ENCODE measurements at places on chromosomes 7 and 10. TPM values are rescaled to one million over a fixed set of nuclear protein-coding genes. Genes with fewer than 3 reads are reported as not detected.

HOXA11 gene
- total RNA-seq: 6.8 TPM

AMPH gene
- not detected for total RNA-seq

WASL gene
- total RNA-seq: 26.2 TPM

ZNF25 gene
- 4.6 TPM for total RNA-seq

GNGT1 gene
- total RNA-seq: 0.91 TPM

TRPV5 gene
- not detected for total RNA-seq

ANKRD30A gene
- not detected for total RNA-seq

PKD2L1 gene
- total RNA-seq: 0.17 TPM

ODAD2 gene
- 20.4 TPM for total RNA-seq

DNA sequence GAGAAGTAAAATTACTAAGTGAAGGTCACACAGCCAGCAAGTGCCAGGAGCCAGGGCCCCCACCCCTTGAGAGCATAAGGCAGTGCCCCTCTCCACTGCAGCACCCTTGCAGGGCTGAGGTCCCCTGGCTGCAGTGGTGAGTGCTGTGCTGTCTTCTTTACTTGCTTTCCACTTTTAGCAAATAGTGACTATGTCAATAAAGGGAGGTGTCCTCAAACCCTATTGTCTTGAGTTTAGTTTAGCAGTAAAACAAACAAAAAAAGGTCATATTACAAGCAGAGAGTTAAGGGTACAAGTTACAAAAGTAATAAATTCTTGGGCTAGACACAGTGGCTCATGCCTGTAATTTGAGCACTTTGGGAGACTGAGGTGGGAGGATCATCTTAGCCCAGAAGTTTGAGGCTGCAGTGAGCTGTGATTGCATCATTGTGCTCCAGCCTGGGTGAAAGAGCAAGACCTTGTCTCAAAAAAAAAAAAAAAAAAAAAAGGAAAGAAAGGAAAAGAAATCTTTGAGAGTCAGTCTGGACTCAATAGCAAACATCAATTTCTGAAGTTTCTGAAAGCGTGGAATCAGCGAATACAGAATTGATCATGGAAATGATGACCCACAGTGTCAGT lies 39.0 kb upstream of the KIF5B start:
- peaks cover 5% of the 10 kb centered on the region for H3K4me1 ChIP-seq
- H3K27me3 ChIP-seq: no peaks in the 10 kb centered on the region
- H3K27ac ChIP-seq: no peak overlapping the region
- peak; percentile 7 for DNase-seq
- no peaks in the 10 kb centered on the region for H3K36me3 ChIP-seq

- no peak for DNase-seq
- H3K4me1 ChIP-seq: no peaks in the 10 kb centered on the region
- no peaks in the 10 kb centered on the region for H3K27me3 ChIP-seq
- no peak overlapping the region for H3K4me3 ChIP-seq
- H3K27ac ChIP-seq: no peak overlapping the region
Measured at GRCh38 chr7:42192851-42193461, 44.1 kb downstream of the GLI3 start.

- H3K27me3 ChIP-seq: peaks cover 40% of the 10 kb centered on the region
- H3K27ac ChIP-seq: no peak overlapping the region
- no peaks in the 10 kb centered on the region for H3K4me1 ChIP-seq
- DNase-seq: no peak
Measured at GRCh38 chr10:128476368-128476725, 350.1 kb upstream of the MKI67 start.

DNA sequence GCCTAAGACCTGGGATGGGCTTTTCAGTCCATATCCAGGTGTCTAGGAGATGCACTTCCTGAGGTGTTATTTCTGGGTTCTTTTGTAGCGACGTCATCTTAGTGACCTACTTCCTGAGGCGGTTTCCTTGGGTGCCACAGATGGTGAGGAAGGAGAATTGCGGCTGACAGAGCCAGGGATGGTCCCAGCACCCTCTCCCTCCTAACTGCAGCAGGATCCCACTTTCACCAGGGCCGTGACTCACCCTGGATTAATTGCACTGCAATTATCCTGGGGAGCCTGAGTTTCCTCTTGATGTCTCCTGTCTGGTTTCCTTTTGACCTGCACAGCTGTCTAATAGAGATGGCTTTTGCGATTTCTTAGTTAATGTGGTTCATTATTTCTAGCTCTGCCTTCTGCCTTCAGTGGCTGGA lies 271.7 kb downstream of the TCF7L2 start:
- H3K4me3 ChIP-seq: no peak overlapping the region
- H3K27ac ChIP-seq: no peak overlapping the region
- H3K36me3 ChIP-seq: no peaks in the 10 kb centered on the region
- H3K27me3 ChIP-seq: no peaks in the 10 kb centered on the region

DNA sequence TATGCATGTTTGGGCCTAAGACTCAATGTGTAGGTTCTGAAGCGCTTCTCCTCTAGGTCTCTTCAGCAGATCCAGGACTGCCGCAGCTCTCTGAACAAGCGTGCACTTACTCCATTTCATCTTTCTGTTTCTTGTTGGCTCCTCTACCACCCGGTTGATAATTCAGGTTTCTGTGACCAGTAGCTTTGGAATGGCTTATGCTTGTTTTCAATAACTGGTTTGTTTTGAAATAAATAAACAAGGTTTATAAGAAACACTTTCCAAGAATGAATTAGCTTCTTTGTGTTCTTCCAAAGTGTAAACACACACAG lies 1.5 kb downstream of the MDFIC start:
- no peak overlapping the region for H3K27ac ChIP-seq
- H3K4me3 ChIP-seq: peak overlapping the region; percentile 52
- DNase-seq: no peak
- H3K27me3 ChIP-seq: no peaks in the 10 kb centered on the region
- no peaks in the 10 kb centered on the region for H3K4me1 ChIP-seq
- H3K36me3 ChIP-seq: no peaks in the 10 kb centered on the region

DNA sequence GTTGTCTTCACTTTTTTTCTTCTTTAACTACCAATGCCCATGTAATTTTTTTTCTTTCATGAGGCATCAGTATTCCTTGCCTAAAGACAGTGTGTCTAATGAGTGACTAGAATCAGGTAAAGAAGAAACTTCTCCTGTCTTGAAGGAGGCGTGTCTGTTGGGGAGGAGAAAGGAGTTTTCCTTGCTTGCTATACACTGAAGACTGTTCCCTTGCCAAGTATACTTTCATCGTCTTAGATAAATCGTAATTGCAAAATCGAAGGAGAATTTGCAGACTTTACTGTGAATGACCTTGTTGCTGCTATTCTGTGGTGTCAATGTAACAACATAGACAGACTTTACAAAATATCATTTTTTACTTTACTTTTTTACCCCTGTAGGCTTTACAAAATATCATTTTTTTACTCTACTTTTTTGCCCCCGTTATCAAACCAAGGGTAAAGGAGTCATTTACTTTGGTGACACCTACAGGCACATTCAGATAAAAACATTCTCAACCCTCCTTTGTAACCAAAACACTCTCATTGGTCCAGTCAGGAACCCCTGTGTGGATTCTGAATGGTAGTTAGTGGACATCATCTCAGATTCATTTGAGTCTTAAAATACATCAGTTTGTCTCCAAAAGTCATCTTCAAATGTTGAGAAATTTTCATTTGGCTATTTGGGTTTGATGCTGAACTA lies 232.4 kb downstream of the AHR start:
- no peak overlapping the region for H3K27ac ChIP-seq
- peak; percentile 26 for DNase-seq
- no peaks in the 10 kb centered on the region for H3K36me3 ChIP-seq

DNA sequence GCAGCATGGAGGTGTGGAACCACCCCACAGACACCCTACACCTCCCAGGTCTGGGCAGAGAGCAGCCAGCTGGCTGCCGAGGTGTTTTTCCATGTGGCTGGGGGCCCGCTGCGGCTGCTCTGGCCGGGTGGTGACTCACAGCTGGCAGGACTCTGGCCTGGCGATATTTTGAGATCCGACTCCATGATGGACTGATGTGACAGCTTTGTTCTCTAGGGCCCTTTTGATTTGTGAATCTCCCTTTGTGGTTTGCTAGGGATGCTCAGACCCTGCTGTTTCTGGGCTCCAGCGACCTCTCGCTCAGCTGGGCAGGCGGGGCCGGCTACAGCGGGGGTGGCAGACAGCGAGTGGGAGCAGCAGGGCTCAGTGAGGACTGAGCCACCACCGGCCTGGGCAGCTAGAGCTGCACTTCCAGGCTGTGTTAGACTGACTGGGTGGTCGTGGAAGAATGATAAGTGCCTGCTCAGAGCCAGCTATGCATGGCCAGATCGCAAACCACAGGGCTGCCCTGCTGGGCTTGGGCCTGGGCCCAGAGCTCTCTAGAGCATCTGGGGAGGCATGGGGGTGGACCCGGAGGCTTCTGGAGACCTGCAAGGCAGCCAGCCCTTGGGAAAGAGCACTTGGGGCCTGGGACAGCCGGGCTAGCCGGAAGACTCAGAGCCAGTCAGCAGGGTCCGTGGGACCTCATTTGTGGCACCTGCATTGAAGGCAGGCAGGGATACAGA lies 46.2 kb upstream of the GDF10 start:
- H3K4me1 ChIP-seq: no peaks in the 10 kb centered on the region
- no peak overlapping the region for H3K27ac ChIP-seq
- H3K27me3 ChIP-seq: peaks cover 4% of the 10 kb centered on the region
- H3K4me3 ChIP-seq: no peak overlapping the region
- DNase-seq: no peak
- no peaks in the 10 kb centered on the region for H3K36me3 ChIP-seq

GRCh38 chr10:126068322-126068721 lies 172.0 kb downstream of the FANK1 start:
- no peak for DNase-seq
- H3K27me3 ChIP-seq: peaks cover 78% of the 10 kb centered on the region
- peaks cover 13% of the 10 kb centered on the region for H3K4me1 ChIP-seq
- H3K4me3 ChIP-seq: no peak overlapping the region

GRCh38 chr10:49611816-49612512 lies 1.9 kb downstream of the SLC18A3 start:
- no peaks in the 10 kb centered on the region for H3K36me3 ChIP-seq
- no peak overlapping the region for H3K27ac ChIP-seq
- peaks cover 3% of the 10 kb centered on the region for H3K4me1 ChIP-seq
- no peak for DNase-seq

- no peaks in the 10 kb centered on the region for H3K36me3 ChIP-seq
- H3K27ac ChIP-seq: no peak overlapping the region
- no peaks in the 10 kb centered on the region for H3K27me3 ChIP-seq
- no peaks in the 10 kb centered on the region for H3K4me1 ChIP-seq
- DNase-seq: no peak
- H3K4me3 ChIP-seq: no peak overlapping the region
Measured at GRCh38 chr10:93921338-93921737, 27.6 kb downstream of the SLC35G1 start.

GRCh38 chr10:74021248-74022055 lies 23.5 kb downstream of the VCL start:
- H3K36me3 ChIP-seq: peaks cover 8% of the 10 kb centered on the region
- no peak overlapping the region for H3K27ac ChIP-seq
- DNase-seq: no peak
- H3K27me3 ChIP-seq: no peaks in the 10 kb centered on the region

DNA sequence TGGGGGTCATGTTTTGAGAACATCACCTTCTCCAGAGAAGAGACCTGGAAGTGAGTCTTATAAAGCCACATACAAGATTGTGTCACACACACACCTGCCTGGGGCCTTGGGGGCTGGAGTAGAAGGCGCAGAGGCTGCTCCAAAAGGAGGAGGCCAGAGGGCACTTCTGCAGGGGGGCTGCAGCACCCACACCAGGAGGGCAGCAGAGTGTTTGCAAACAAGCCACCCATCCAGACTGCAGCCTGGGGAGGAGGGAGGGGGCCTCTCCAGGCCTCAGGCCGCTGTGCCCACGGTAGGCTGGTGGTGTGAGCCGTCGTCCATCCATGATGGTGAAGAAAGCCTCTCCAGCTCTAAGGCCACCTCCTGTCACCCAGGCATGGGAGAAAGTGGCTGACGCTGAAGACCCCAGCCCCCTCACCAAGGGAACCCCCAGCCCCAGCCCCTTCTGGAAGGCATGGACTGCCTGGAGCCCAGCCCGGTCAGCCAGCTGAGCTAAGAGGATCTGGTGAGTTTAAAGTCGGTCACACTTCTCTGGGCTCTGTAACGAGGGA lies 77.5 kb downstream of the FOXL3 start:
- H3K27ac ChIP-seq: no peak overlapping the region
- no peak for DNase-seq
- peaks cover 12% of the 10 kb centered on the region for H3K27me3 ChIP-seq
- H3K4me1 ChIP-seq: no peaks in the 10 kb centered on the region

DNA sequence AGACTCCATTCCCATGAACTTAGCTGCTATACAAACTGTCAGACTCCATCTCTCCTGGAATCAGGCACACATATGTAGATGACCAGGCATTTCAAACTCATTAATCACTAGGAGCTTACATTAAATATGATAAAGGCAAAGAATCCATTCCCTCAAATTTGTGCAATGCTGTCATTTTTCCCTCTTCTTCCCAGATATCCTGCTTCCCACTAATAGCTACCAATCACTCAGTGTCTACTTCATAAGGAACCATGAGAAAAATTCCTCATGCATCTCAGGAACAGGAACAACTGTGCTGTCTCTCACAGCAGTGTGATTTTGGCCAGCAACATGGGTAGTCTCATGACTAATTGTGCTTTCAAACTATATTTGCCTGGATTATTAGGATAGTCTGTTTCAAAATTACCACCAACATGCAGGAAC lies 133.9 kb downstream of the DKK1 start:
- no peaks in the 10 kb centered on the region for H3K27me3 ChIP-seq
- no peaks in the 10 kb centered on the region for H3K36me3 ChIP-seq
- H3K27ac ChIP-seq: peak overlapping the region; percentile 98

DNA sequence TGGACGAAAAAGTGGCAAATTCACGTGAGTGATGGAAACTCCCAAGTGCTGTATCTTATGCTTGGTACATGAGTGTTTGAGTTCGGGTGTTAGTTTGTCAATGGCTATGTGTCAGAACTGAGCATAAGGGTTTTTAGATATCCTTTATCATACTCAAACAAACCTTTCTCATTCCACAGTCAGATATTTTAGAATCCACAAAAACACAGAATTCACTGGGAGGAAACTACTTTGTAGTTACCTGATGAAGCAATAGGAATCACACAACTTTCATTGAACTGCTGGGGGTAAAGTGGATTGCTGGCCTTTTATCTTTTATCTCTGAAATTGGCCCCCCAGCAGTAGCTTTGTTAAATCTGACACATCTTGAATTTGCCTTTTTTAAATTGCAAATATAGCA lies 64.0 kb downstream of the DKK1 start:
- no peak overlapping the region for H3K27ac ChIP-seq
- no peaks in the 10 kb centered on the region for H3K4me1 ChIP-seq
- H3K27me3 ChIP-seq: no peaks in the 10 kb centered on the region
- DNase-seq: no peak

DNA sequence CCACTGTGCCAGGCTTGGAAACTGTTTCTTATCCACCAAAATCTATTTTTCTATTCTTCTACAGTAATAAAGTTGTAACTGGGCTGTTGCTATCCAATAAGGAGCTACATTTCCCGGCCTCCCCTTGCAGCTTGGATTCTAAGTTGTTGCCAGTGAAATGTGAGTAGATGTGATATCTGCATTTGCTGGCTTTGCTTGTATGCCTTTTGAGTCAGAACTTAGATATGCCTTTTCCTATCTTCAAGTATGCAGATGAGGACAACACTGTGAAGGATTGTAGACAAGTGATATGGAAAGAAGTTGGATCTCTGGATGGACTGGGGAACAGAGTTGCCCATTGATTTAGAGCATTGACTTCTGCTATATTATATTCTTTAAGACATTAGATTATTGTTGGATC lies 236.9 kb downstream of the REEP3 start:
- no peak for DNase-seq
- H3K27ac ChIP-seq: no peak overlapping the region
- H3K4me3 ChIP-seq: no peak overlapping the region
- H3K4me1 ChIP-seq: no peaks in the 10 kb centered on the region

- peak overlapping the region; percentile 38 for H3K27ac ChIP-seq
- peaks cover 48% of the 10 kb centered on the region for H3K4me1 ChIP-seq
Measured at GRCh38 chr10:95260397-95260881, 30.4 kb downstream of the PDLIM1 start.

All from HCT116 (cell line).